ENCODE measurements at places on chromosomes 3 and 15.

- no peak for DNase-seq
Observed at GRCh38 chr3:123692041-123692440, 107.2 kb upstream of the HACD2 start.

- DNase-seq: no peak
Observed at GRCh38 chr3:24006-24405, 172.6 kb upstream of the CHL1 start.

GRCh38 chr15:32718227-32718820 is 520 bp downstream of the GREM1 start:
- no peak for DNase-seq

GRCh38 chr3:37945807-37946530 is 44.6 kb upstream of the VILL start:
- DNase-seq: no peak

DNA sequence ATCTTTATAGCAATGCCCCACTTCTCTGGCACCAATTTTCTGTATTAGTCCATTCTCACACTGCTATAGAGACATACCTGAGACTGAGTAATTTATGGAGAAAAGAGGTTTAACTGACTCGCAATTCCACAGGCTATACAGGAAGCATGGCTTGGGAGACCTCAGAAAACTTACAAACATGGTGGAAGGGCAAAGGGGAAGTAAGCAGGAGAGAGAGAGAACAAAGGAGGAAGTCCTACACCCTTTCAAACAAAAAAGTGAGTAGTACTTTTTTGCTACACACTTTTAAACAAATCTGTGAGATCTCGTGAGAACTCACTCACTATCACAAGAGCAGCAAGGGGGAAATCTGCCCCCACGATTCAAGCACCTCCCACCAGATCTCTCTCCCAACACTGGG is 67.8 kb upstream of the ZBED2 start:
- DNase-seq: no peak

GRCh38 chr3:49024449-49024848 is 2.5 kb downstream of the NDUFAF3 start:
- no peak for DNase-seq

- DNase-seq: no peak
Observed at GRCh38 chr3:2597615-2598014, 498.9 kb downstream of the CNTN4 start.

DNA sequence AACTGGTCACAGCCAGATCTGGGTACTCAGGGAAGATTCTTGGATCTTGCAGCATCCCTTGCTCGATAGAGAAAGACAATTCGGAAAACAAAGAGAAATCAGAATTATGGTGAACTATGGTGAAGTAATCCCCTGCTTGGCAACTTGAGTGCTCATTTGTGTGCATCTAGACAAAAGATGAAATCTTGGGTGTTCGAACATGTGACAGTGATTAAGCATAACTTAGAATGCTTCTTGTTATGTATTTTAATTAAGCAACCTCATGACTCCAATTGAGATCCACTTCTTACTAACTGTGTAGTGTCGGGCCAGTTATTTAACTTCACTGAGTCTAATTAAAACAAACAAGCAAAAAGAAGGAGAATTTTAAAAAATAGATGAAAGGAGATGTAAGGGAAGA is 56.5 kb downstream of the ZNF385D start:
- no peak for DNase-seq

GRCh38 chr3:24018784-24019570 is 73.9 kb downstream of the NR1D2 start:
- DNase-seq: no peak

- no peak for DNase-seq
Observed at GRCh38 chr15:51642696-51643095, 20.1 kb upstream of the DMXL2 start.

DNA sequence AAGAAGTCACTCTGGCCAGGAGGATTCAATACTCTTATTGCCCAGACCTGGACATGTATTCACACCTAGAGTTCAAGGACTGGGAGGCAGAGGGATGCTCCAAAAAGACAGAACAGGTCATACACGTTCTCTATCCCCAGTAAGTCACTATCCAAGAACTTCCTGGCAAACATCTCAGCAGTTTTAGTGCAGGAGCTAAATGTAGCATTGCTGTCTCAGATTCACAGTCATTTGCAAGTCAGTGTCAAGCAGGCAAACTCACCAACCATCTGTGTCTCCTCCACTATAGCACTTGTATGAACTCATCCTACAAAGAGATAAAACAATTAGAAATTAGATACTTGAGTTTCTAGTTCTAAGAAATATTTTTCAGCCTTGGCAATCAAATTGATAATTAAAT is 38.4 kb downstream of the ABHD17C start:
- no peak for DNase-seq

DNA sequence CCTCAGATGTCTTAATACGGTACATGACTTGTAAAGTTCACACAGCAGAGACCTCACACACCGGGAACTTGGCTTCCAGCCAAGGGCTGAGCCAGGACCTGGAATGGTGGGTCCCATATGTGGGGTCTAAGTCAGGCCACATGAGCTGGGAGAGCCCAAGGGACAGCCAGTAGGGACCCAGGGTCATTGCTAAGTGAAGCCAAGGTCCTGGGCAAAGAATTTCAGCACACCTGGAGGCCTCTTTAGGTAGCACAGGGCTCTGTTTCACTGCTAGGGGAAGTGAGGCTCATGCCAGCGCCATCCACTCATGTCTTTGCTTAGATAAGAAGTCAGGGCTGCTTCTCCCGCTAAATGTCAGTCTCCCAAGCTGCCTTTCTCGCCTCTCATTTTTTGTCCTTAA is 116.6 kb upstream of the TLE3 start:
- no peak for DNase-seq

DNA sequence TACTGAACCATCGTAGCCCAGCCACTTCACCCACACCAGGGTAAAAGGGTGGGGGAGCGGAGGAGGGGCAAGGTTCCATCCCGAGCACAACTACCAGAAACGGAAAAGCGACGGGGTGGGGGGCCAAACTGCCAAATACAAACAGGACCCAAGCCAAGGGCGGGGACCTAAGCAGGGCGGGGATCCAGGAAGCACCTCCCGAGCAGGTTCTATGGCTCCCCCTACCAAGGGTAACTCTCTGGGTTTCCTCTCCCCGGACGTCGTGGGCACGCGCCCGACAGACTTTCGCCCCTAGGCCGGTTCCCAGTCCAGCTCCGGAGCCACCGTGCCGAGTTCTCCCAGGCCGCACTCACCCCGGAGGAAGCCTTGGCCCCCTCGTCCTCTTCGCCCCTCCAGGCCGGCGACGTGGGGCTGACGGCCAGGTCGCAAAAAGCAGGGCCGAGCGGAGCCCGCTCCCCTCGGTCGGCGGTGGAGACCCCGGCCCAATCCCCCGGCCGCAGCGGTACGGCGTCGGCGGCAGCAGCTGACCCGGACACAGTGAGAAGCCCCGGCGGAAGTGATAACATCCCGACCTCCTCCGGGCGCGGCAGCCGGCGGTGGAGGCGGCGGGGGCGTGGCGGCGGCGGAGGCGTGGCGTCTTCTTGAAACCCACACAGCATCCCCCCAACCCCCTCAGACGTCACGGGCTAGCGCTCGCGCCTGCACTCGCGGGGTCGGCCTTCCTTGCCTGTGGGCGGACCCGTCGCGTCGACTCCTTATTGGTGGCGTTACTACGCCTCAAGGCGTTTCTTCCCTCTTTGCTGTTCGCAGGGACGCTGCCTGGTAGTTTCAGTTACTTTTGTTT is at the start of gene BNIP2:
TSS of gene BNIP2 (minus strand) at position 539 of the 844 bp plus-strand sequence. CDS start 6,863 bp downstream, outside the sequence.
- peak; percentile 98 for DNase-seq

GRCh38 chr3:191961022-191961421 is 500.1 kb downstream of the PYDC2 start:
- no peak for DNase-seq
